ENCODE measurements at places on chromosomes 11 and 22.

DNA sequence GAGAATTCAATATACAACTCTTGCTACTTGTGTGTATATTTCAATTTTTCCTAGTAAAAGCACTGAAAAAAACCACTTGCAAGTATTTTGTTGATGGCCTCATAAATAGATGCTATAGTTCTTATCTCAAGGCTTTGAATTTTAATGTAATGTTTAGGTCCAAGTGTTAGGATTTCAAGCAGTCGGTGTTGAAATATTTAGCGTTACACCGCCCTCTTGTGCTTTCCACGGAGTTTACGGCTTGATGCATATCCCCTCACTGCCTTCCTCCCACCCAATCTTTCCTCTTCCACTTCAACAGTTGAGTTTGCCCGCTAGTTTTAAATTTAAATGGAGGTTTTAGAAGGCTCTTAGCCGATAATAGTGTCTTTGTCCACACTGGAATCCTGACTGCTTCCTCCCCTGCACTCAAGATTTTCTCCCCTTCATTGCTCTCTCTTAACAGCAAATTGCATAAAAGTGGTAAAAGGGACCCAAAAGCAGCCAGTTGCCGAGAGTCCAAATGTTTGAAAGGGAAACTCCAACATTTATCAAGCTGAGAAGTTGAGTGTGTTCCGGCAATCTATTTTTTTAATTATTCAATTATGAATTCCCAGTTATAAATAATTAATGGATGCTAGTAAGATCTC is 25.9 kb upstream of the HTATIP2 start:
- DNase-seq = no peak

- no peak for DNase-seq
Measured at GRCh38 chr22:42462016-42462415, 29.8 kb upstream of the NFAM1 start.

DNA sequence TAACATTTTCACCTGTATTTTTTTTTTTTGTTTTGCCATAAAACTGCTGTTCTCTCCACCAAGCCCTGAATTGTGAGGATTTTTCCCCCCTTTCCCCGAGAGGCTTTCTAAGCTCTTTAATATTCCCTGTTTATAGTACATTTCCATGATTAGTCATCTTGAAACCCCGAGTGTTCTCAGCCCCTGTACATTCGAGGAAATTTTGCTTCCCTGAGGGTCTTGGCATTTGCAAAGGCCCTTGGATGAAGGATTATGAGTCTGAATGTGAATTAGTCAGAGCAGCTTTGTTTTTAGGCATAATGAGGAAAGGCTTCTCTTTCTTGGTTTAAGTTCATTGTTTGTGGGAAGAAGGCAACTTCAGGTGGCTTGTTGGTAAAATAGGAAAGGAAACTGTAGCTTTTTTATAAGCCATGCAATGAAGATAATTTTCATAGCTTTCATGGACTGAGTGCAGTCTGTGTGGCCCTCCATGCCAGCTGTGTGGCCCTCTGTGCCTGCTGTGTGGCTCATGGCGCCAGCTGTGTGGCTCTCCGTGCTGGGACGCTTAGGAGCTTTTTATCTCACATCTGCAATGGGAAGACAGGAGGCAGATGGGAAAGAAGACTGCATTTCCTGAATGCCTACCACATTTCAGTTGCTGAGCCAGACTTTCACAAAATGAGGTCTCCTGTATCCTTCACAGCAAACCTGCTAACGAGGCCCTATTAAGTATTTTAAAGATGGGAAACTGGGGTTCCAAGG is 129.0 kb downstream of the TEAD1 start:
- DNase-seq = no peak

DNA sequence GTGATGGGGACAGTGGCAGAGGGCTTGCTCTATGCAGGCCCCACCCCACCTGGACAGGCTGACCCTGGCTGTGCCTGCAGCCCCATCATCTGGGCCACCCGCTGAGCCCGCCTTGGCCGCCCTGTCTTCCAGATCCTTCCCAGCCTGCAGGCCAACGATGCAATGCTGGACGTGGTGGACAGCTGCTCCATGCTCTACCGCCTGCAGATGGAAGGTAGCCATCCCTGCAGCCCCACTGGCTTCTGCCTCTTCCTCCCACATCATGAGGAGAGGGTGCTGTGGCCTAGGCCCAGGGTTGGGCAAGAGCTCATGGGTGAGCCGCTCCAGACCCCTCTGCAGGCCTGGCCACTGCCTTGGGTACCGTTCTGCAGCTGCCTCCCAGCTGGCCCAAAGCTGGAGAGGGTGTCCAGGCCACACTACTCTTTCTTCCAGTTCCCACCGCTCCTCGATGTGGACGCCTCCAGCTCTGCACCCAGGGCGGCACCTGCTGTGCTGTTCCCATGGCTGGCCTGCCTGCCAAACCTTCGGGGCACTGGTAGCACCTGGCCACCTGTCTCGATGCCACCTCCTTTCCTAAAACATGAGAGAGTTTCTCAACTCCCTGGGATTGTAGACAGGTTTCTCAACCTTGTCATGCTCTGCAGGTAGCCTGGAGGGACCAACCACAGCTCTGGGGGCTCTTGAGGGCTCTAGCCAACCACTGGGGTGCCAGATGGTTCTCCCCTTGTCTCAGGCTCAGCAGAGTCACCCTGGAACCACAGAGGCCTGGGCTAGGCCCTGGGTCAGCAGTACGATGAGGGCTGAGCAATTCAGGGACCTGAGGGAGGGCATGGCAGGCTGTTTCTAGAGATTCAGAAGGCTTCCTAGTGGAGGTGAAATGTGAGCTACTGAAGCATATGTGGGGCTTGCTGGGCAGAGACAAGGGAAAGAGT is 9.5 kb upstream of the GTSE1 start:
- DNase-seq = no peak

DNA sequence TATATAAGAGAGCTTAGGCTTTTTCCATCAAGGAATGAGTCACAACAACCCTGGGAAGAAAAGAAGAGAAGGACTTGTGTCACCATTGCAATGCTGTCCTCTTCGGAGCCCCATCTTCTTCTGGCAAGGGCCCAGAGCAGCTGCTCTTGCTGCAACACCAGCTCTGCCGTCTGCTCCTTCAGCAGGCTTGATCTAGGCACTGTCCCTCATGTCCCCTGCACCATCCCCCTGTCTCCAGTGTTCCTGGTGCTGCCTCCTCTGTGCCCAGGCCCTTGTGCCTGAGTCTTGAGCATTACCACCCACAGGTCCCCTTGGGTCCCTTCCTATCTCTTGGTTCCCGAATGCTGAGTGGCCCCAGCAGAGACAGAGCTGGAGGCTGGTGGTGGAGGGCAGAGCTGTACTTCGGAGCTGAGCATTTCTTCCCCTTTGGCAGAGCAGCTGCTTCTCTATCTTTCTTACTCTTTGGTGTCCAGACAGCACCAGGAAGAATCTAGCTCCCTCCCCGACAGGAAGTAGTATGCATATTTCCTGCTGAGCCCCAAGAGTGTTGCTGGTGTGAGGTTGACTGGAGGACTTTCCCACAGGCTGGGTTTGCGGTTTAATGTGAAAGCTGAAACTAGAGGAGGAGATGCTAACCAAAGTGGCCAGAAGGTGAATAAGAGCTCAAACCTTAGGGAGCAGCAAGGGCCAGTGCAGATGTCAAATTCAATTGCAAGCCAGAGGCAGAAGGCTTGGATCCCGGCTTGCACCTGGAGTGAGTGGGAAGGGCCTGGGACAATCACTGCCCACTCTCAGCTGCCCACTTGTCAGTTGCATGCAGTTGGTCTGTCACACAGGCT is 27.8 kb downstream of the WEE1 start:
- peak; percentile 78 for DNase-seq

GRCh38 chr11:57323167-57323854 is 1.4 kb downstream of the TNKS1BP1 start:
- no peak for DNase-seq

- no peak for DNase-seq
Measured at GRCh38 chr11:131979364-131979763, 608.9 kb downstream of the NTM start.

GRCh38 chr11:12319461-12319951 is 57.9 kb upstream of the PARVA start:
- no peak for DNase-seq

DNA sequence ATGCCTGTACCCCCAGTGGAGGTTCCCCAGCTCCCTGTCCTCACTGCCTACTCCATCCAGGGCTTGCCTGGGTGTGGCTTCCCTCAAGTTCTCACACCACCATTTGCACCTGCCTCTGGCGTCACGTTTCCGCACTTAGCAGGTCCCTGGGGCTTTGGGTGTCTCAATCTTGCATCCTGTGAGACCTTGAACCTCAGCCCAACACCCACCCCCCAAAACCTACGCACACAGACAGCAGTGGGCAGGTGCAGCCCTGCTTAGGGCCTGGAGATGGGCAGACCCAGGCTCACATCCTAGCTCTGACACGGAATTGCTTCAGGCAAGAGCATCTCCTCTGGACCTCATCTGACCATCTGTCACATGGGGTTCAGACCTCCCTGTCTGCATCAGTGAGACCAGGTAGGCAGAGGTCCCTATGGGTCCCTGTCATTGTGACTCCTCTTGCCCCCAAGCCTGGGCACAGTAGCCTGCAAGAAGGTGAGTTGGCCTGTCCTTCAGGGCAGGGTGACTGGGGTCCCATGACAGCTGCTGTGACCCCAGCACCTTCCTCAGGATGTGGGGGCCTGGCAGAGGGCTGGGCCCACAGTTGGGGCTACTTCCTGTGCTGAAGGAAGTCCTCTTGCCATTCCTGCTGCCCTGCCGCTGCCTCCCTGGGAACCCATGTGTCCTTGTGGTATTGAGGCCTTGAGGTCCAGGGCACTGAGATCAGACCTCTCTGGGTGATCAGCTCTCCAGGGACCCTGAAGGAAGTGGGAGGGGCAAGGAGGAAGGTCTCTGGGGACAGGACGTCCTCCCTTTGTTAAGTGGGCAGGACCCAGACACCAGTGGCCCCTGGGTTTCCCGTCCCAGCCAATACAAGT is 2.0 kb downstream of the SIPA1 start:
- peak; percentile 75 for DNase-seq

DNA sequence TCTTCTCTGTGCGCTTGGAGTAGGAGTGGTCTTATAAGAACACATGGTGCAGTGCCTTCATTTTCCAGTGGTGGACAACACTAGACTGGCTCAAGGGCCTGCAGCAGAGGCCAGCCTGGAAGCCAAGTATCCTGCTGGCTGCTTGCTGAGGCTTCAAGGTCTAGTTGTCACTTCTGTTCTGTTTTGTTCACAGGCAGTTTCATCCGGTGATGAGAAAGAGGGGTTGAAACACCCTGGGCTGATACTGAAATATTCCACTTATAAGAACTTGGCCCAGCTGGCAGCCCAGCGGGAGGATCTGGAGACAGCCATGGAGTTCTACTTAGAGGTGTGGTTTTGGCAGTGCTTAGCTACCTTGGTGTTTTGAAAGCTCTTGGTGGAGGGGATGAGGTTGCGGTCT is 29.8 kb downstream of the CABIN1 start:
- DNase-seq = no peak

GRCh38 chr22:24155627-24156140 is 25.6 kb upstream of the SUSD2 start:
- DNase-seq = peak; percentile 46

GRCh38 chr11:102453302-102453695 is 734 bp upstream of the TMEM123 start:
- no peak for DNase-seq

GRCh38 chr11:1485504-1485885 is 1.1 kb downstream of the MOB2 start:
- no peak for DNase-seq

GRCh38 chr22:20298803-20299745 is 20.8 kb downstream of the DGCR6L start:
- peak; percentile 94 for DNase-seq

DNA sequence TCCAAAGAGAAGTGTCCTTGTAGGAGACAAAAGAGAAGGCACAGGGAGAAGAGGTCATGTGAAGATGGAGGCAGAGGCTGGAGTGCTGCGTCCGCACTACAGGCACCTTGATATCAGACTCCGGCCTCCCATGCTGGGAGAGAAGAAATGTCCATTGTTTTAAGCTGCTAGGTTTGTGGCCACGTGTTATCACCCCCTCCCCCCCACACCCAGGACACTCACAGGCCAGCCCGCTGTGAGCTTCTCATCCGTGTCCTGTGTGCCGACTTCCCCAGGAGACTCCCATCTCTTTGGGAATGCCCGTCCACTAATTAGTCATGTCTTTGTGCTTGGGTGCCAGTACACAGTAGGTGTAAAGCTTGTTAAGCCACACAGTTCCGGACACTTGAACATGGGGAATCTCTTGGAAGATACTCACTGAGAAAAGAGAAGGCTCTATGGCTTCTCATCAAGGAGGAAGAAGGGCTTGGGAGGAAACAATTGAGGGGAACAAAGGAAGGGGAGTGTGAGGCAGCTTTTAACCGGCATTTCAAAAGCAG is 1234.7 kb downstream of the TBC1D22A start:
- DNase-seq = no peak

DNA sequence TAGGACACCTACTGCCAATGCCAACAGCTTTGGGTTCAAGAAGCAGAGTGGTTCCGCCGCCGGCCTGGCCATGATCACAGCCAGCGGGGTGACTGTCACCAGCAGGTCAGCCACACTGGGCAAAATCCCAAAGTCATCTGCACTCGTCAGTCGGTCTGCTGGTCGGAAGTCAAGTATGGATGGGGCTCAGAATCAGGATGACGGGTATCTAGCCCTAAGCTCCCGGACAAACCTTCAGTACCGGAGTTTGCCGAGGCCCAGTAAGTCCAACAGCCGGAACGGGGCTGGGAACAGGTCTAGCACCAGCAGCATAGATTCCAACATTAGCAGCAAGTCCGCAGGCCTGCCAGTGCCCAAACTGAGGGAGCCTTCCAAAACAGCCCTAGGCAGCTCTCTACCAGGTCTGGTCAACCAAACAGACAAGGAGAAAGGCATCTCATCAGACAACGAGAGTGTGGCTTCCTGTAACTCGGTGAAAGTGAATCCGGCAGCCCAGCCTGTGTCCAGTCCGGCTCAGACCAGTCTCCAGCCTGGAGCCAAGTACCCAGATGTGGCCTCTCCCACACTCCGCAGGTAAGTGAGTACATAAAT is 115.1 kb downstream of the DBX1 start:
- no peak for DNase-seq

GRCh38 chr11:2072551-2073261 is 66.5 kb downstream of the IGF2 start:
- DNase-seq = no peak

All from CD4-positive, alpha-beta T cell treated with Interleukin-4 for 4 hours (primary cell).